ENCODE measurements at places on chromosomes 12 and 14. TPM values are rescaled to one million over a fixed set of nuclear protein-coding genes. Genes with fewer than 3 reads are reported as not detected.
A peak's percentile ranks its signal among the peaks of the same experiment; 100 is the strongest.

DNA sequence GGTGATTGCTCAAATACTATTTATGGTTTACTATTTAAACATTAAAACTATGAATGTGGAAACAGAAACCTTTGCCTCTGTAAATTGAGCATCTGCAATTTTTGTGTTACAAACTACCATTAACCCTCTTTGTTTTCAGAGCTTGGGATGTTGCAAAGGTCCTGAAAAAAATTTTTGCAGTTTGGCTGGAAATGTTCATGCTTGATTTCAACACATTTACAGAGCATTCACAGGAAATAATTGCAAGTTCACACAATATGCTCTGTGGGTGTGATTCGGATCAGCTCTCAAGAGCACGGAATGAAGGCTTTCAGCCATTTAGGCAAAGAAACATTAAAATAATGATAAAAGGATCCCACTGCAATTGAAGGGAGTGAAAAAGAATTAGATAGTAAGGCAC is 232.9 kb downstream of the ATP23 start:
- no peak for DNase-seq

DNA sequence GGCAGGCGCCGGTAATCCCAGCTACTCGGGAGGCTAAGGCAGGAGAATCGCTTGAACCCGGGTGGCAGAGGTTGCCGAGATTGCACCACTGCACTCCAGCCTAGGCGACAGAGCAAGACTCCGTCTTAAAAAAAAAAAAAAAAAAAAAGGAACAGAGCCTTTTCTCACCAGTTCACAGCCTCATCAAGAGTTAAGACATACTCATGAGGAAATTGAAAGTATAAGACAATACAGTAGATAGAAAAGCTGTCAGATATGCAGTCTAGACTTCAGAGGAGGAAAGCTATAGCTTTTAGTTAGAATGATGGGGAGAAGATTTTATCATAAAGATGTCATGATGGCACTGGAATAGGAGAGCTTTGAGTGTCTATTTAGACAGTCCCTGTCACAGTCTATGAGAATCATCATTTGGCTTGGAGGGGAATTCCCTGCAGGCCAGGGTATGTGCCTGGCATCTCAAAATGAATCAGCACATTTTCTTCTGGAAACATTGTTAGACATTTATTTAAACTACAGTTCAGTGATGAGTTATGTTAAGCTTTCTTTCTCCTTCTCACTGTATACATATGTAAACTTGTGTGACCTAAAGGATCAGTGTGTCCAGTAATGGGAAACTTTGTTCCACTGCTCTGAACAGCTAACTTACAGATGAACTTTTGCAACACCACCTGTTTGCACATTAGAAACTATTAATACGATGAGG is 2.9 kb upstream of the RAB35 start:
- DNase-seq, result no peak

GRCh38 chr12:4041187-4041885 is 168.1 kb upstream of the PARP11 start:
- DNase-seq, result no peak

- no peak for DNase-seq
Observed at GRCh38 chr12:48924617-48925303, 532 bp downstream of the FKBP11 start.

DNA sequence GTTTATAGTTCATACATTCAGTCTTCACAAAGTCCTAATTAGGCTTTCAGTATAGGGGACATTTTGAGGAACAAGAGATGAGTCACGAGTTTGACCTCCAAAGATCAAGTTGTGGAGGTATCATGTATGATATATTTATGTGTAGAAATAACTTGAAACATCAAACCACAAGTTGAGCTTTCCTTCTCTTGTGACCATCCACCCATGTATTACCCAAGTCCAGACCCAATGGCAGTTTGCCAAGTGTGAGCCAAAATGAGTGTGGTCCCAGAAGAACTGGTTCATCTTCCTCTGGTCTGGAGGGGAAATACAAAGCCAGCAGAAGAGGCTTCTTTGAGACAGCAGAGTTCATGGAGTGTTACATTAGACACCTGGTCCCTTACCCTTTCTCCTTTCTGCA is 104.9 kb downstream of the ATP23 start:
- DNase-seq, result no peak

- DNase-seq, result no peak
Observed at GRCh38 chr12:50786498-50787231, 22.8 kb downstream of the ATF1 start.

DNA sequence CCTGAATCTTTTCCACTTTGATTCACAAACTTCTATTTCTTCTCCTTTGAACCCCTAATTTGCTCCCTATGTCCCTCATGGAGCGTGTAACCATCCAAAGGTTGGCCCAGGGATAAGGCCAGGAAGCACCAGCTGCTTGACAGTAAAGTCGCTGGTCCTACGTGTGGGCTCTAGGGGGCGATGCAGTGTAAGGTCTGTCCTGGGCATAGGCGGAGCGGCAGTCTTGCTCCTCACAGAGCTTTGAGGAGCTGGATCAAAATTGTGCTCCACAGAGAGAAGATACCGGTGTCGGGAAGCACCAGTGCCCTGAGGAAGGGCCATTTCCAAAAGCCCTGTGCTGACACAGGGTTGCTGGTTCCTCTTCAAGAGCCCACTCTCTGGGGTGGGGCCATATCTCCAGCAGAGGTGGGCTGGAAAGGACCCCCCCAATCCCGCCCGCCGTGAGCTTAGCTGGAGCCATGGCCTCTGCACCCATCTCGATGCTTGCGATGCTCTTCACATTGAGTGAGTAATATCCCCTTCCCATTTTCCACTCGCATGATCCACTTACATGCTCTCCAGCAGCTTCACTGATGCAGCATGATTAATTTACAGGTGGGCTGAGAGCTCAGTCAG is 49.9 kb upstream of the OR4E1 start:
- no peak for DNase-seq

- no peak for DNase-seq
Observed at GRCh38 chr14:52824462-52824861, 33.1 kb upstream of the GNPNAT1 start.

GRCh38 chr14:97295108-97295710 is 498.0 kb downstream of the VRK1 start:
- no peak for DNase-seq

- no peak for DNase-seq
Observed at GRCh38 chr12:9742661-9743060, 9.8 kb upstream of the CLECL1 start.

DNA sequence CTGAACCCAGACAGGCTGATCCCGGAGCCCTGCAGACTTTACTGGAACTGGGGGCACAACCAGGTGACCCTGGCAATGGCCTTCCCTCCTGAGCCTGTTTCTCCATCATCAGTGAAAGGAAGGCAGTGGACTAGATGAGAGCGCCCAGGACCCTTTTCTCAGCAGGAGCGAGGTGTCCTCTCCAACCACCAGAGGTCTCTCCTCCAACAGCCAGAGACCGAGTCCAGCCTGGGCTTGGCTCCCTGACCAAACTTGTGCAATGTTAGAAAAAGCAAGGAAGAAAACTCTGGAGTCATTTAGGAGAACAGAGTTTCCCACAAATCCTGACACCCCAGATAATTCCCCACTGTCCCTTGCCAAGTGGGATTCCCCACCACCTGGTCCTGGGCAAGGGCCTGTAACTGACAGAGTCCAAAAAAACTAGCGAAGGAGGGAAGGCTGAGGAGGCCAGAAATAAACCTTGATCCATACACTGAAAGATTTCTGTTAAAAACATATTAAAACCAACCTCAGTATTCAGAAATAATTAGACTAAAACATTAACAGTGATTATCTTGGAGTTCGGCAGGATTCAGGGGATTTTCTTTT is 9.0 kb downstream of the RPS6KL1 start:
- DNase-seq, result peak; percentile 81

DNA sequence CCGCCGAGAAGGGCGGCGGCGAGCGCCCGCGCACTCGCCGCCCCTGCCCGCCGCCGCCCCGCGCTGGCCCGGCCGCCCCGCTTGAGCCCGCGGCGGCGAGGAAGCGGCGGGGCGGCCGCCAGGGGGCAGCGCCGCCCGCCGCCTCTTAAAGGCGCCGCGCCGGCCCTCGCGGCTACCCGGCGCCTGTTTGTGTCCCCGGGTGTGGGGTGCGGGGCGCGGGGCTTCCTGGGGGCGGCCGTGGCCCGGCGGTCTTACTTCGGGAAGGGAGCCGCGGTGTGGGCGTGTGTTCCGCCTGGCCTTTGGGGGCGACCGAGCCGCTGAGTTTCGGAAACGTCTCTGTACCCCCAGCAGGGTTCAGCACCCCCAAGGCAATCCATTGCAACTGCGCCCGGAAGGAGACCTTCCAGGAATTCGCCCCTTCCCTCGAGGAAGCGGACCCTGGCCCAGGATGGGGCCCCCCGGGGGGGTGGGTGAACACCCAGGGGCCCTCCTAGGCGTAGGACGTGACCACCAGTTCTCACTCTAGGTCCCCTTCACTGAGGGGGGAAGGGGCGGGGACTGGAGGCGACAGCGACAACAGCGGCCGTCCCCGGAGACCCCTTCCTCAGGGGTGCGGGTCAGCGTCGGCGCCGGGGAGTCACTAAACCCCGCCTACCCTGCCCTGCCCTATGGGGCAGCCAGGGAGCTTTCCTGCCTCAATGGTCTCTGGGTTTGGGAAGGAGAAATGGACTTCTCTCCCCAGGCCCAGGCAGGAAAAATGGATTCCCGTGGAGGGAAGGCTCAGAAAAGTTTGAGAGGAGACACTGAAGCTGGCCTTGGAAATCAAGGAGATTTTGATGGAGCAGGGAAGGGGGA is at the start of gene ITPK1:
Gene ITPK1, minus strand, starts transcription at position 105 of the 855 bp plus-strand sequence. CDS start 762 bp downstream, outside the sequence.
- peak; percentile 80 for DNase-seq

- peak; percentile 88 for DNase-seq
Observed at GRCh38 chr12:54216797-54217661, 28.2 kb upstream of the SMUG1 start.

- no peak for DNase-seq
Observed at GRCh38 chr12:89250213-89250612, 102.1 kb downstream of the DUSP6 start.

- no peak for DNase-seq
Observed at GRCh38 chr14:91108941-91109611, 4.8 kb upstream of the DGLUCY start.

DNA sequence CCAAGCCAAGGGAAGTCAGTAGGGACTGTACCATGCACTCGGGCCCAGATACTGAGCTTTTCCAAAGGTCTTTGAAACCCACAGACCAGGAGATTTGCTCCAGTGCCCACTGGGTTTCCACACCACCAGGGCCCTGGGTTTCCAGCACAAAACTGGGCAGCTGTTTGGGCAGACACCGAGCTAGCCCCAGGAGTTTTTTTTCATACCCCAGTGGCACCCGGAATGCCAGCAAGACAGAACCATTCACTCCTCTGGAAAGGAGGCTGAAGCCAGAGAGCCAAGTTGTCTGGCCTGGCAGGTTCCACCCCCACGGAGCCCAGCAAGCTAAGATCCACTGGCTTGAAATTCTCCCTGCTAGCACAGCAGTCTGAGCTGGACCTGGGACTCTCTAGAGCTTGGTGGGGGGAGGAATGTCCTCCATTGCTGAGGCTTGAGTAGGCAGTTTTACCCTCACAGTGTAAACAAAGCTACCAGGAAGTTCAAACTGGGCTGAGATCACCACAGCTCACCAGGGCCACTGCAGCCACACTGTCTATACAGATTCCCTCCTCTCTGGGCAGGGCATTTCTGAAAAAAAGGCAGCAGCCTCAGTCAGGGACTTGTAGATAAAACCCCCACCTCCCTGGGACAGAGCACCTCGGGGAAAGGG is 793.7 kb downstream of the RPS29 start:
- no peak for DNase-seq

DNA sequence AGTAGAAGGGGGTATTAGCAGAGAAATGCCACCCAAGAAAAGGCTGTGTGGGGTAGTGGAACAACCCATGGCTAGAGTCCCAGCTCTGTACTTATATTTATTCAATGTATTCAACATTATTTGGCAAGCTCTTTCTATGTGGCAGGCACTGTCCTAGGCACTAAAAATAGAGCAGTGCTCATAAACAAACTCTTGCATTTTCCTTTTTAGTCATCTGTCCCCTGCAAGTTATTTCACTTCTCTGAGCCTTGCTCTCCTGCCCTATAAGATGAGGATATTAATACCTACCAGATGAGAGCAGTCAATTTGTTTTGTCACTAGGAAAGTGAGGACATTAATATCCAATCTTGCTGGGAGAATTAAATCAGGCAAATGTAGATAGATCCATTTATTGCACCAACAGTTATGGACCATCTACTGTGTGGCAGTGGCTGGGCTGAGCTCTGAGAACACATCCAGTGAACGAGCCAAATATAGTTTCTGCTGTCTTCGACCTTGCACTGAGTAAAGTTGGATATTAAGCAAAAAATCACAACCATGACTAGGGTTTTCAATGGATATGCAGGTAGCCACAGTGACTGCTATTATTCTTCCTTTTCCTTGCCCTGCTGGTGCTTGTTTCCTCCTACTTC is 314.3 kb upstream of the TBX3 start:
- DNase-seq, result no peak

DNA sequence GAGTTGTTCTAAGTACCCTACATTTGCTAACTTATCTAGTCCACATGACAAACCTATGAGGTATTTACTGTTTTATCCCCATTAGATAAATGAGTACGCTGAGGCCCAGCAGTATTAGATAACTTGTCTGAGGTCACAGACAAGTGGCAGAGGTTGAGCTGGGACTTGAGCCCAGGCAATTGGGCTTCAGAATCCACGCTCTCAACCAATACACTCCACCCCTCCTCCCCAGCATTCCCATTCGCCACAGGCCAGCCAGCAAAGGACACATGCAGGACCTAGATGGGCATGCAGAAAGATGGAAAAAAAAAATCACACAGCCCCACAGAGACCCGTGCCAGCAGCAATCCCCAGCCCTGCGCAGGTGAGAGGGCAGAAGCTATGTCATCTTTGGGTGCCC is 12.4 kb downstream of the HDAC7 start:
- DNase-seq, result no peak

DNA sequence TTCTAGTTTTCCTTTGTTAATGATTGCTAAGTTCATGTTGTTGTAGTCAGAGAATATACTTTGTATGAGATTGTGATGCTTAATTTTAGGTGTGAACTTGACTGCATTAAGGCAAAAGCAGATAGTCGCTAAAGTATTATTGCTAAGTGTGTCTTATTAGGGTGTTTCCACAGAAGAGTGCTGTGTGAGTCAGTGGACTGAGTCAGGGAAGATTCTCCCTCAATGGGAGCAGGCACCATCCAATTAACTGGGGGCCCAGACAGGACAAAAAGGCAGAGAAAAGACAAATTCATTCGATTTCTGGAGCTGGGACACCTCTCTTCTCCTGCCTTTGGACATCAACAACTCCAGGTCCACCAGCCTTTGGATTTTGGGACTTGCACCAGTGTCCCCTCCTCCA is 48.5 kb downstream of the BAZ1A start:
- DNase-seq, result no peak

- DNase-seq, result no peak
Observed at GRCh38 chr14:71783088-71783487, 149.1 kb upstream of the RGS6 start.

GRCh38 chr12:115095073-115095748 is 411.2 kb upstream of the TBX3 start:
- no peak for DNase-seq

GRCh38 chr12:8867786-8868185 is 45.4 kb downstream of the A2ML1 start:
- DNase-seq, result no peak

GRCh38 chr12:11130382-11130781 is 4.1 kb downstream of the TAS2R30 start:
- DNase-seq, result no peak

BDKRB2 gene
- 0.57 TPM for total RNA-seq

MYRFL gene
- total RNA-seq, result 0.32 TPM

RFX4 gene
- total RNA-seq, result not detected

LBHD2 gene
- total RNA-seq, result not detected

CCND2 gene
- total RNA-seq, result 478 TPM

NOVA1 gene
- 4.4 TPM for total RNA-seq

ITGA5 gene
- 48.2 TPM for total RNA-seq

INHBC gene
- not detected for total RNA-seq

TOX4 gene
- total RNA-seq, result 75.2 TPM

KIAA0586 gene
- total RNA-seq, result 17.0 TPM
